Osteocyte (in vitro differentiated cells): ENCODE measurements at places on chromosomes 12 and 14.

- DNase-seq: no peak
Observed at GRCh38 chr12:100414739-100415138, 57.9 kb downstream of the SLC17A8 start.

DNA sequence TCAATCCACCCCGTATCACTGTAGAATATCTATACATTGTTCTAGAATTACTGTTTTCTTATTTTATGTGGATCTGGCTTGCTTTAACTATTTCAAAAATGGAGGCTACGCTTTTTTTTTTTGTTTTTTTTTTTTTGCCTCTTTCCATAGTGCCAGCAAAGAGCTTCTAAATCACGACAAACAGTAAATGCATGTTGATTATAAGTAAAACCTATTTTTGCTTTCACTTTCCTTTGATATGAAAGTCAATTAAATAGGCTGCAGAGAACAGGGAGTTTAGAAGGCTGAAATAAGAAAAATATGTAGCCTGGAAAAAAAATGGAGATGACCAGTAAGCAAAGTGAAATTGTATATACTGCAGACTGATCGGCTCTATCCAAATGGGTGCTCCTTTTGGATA lies 112.3 kb upstream of the AMIGO2 start:
- DNase-seq: no peak

- no peak for DNase-seq
Observed at GRCh38 chr14:64970041-64970440, 2.1 kb downstream of the RAB15 start.

DNA sequence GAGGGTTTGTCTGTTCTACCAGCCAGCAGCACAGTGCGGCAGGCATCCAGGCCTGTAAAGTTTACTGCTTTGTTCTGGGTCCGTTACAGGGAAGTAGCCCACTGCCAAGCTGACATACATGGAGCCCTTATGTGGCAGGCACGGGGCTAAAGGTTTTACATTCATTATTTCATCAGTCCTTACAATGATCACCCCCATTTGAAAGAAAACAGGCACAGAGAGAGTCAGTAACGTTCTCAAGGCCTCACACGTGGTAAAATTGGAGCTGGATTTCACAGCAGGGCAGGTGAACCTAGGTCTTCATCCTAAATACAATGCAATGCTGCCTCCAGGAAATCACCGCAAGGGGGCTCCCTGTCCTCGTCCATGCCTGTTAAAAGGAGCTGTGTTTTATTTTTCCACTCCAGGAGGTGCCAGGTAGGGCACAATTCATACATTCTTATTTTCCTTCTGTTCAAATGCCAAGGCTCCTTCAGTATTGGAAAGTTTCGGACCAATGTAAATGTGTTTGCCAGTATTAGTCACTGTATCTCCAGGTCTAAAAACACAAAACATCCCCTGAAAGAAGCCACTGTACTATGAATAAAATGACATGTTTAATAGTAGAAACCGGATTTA lies 172.2 kb upstream of the GZMB start:
- DNase-seq: no peak

- no peak for DNase-seq
Observed at GRCh38 chr14:56422221-56422620, 157.4 kb upstream of the TMEM260 start.

DNA sequence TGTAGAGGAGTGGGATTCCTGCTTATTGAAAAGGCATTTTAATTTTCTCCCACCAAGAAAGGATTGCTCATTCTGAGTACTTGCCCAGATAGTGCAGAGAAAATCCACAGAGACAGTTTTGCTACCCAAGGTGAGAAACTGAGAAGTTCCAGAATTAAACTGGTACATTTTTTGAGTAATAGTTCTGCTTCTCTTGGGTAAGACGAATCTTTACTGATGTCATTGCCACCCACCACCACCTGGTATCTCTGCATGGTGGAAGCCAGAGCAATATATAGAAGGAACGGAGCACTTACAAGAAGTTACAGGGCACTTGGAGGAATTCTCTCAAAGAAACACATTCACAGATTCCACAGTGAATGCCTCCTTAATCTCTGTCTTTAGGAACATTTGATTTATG lies 20.7 kb upstream of the FRMD6 start:
- no peak for DNase-seq

DNA sequence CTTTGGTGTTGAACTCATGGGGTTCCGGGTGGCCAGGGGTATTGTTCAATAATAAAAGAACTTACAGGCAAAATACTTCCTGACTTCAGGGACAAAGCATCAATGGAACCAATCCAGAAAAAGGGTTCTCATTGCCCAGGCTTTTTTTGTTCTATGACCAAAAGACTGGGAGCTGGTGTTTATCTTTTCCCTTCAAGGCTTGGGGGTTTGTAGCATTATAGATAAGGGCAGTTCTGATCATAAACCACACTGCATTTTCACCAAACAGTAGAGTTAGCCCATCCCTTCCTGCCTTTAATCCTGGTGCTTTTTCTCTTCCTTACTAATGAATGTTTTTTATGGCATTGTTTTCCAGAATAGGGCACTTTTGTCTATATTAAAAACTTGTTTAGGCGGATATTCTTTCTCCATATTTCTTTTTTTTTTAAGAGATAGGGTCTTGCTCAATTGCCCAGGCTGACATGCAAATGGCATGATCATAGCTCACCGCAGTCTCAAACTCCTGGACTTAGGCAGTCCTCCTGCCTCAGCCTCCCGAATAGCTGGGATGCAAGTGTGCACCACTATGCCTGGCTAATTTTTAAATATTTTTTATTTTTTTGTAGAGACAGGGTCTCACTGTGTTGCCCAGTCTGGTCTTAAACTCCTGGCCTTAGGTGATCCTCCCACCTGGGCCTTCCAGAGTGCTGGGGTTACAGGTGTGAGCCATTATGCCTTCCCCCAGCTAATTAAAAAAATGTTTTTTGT lies 9.7 kb downstream of the FUT8 start:
- DNase-seq: no peak

- no peak for DNase-seq
Observed at GRCh38 chr12:15629761-15630160, 159.4 kb downstream of the EPS8 start.

DNA sequence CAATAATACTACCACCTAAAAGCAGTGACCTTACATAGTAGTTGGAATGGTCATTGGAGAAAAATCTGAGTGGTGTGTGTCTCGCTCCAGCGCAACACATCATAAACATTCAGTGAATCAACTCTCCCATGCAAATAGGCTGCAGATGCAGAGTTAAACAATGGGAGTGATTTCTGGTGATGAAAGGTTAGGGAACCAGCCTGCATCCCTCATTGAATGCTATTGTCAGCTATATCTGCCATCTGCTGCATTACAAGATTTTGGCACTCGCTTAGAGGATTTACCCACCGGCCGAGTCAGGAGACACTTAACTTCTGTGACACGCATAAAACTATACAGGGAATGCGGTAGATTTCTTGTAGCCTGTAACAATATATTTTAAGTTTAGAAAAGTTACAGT lies 900.9 kb downstream of the FLRT2 start:
- no peak for DNase-seq

- DNase-seq: no peak
Observed at GRCh38 chr12:99110868-99111267, 465.8 kb downstream of the APAF1 start.

DNA sequence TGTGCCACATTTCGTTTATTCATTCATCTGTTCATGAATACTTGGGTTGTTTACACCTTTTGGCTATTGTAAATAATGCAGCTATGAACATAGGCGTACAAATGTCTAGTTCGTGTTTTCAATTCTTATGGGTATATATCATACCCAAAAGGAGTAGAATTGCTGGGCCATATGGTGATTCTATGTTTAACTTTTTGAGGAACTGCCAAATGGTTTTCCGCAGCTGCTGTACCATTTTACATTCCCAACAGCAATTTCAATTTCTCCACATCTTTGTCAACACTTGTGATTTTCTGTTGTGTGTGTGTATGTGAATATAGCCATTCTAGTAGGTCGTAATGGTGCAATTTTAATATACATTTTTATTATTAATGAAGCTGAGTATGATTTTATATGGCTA lies 326.2 kb downstream of the ETNK1 start:
- no peak for DNase-seq
